ENCODE measurements at places on chromosomes 2 and 18.

DNA sequence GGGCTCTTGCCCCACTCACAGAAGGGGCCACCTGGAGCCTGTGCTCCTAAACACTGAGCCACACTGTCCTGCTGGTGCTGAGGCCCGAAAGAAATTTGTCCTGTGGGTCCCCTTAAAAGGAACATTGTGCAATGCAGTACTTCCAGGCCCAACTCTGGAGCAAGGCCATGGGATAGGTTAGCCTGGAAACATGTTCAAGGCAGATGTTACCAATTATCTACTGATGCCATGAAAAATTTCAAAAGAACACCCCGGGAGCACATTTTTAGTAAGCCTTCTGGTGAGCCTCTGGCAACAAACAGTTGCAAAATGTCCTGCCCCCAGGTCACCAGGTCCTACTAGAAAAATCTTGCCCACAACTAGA is 12.3 kb upstream of the PTMA start:
- DNase-seq, result no peak

DNA sequence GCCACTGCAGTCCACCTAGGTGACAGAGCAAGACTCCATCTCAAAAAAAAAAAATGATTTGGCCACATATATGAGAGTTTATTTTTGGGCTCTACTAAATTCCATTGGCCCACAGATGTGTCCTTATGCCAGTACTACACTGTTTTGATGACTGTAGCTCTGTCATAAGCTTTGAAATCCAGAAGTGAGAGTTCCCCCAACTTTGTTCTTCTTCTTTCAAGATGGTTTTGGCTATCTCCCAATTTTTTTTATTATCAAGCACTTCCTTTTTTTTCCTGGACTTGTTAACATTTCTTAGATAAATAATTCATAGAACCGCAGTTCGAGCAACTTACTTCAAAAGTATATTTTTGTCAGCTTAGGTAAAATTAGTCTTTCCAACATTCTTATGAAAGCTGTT is 96.9 kb downstream of the TSHZ1 start:
- no peak for DNase-seq

DNA sequence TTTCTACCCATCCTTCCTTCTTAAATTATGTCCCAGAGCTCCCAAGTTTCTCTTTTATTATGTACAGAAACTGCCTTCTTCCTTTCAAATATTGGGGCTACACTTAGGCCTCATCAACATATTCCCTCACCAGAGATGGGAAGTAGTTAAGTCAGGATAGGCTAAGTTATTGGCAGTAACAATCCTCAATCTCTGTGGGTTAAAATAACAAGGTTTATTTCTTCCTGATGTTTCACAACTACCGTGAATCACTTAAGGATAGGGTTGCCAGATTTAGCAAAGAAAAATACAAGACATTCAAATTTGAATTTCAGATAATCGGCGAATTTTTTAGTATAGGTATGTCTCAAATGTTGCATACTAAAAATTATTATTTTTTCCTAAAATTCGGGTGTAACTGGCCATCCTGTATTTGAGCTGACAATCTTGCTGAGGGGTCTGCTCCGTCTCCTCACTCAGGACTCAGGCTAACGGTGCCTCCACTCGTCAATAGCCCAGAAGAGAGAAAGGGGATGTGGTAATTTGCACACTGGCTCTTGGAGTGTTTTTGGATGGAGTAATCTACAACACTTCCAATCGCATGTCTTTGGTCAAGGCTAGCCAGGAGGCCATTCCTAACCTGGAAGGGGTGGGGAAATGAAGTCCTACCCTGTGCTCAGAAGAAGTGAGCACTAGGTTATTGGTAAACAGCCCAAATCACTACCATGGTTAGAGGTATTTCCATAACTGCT is 91.7 kb downstream of the ACTR3 start:
- DNase-seq, result no peak

GRCh38 chr2:197994751-197995150 is 190.4 kb downstream of the PLCL1 start:
- no peak for DNase-seq

- DNase-seq, result no peak
These were observed 94.9 kb downstream of the KCTD1 start for GRCh38 chr18:26453386-26453901.

DNA sequence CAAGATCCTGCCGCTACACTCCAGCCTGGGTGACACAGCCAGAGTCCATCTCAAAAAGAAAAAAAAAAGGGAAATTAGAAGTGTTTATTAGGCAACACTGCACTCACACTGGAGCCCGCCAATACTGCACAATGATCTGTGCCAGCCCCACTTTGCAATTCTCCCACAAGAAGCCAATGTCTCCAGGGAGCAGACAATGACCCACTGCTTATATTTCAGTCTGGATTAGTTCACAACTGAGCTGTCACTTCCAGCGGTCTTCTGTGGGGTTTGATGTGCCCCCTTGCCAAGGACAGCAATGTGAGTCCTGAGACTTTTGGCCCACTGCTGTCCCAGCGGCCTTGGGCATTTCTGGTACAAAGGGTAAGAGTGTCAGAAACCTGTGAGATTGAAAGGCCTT is 85.6 kb upstream of the PPM1B start:
- no peak for DNase-seq

DNA sequence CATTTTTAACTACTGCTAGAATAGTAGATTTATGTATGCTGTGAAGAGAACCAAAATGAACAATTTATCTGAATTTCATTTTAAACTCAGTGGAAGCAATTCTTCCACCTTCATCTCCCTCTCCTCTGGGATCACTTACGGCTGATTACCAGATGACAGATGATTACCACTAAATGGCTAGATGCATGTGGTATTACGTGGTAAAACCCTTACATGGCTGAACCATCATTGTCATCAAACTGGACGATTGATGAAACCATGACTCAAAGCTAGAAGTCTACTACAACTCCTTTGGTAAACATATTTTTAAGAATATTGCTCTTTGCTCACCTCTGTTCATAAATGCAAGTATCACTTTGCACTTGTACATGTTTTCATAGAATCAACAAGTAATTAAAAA is 48.5 kb upstream of the DOCK10 start:
- no peak for DNase-seq

DNA sequence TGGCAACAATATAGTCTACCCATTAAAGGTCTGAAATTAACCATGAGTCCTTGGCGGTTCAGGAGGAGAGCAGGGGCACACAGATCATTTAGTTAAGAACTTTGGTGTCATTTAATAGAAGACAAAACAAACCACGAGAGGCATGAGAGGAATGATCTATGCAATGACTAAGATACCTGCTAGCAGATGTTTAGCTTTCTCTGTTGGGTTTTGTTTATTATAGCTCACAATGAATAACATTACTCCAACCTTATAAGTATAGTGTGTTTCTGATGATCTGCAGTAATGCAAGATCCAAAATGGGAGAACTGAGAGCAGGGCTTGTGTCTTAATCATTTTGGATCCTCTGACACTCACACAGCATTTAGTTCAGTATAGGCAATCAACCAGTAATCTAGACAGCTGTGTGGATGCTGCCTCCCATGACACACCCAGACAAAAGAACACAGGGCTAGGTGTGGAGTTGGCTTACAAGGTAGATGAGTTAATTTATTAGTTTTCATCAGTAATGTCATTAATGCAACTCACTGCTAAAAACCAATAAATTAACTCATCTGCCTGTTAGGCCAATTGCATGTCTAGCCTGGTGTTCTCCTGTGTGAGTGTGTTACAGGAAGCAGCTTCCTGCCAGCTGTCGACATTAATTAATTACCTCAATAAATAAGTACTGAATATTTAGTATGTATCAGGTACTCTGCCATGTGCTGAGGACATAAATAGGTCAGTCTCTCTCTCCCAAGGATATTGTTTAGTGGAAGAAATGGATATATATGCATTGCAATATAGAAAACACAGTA is 92.3 kb downstream of the CLIP4 start:
- DNase-seq, result no peak

DNA sequence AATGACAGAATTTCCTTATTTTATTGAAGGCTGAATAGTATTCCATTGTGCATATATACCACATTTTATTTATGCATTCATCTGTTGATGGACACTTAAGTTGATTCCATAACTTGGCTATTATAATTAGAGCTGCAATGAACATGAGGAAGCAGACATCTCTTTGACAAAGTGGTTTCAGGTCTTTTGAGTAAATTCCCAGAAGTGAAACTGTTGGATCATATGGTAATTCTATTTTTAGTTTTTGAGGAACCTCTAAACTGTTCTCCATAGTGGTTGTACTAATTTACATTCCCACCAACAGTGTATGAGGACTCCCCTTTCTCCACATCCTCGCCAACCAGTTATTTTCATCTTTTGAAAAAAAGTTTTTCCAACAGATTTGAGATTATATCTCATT is 77.5 kb downstream of the TMEM200C start:
- DNase-seq, result no peak
